Naive thymus-derived CD4-positive, alpha-beta T cell (primary cell): ENCODE measurements at places on chromosomes 6 and 20. TPM values are rescaled to one million over a fixed set of nuclear protein-coding genes. Genes with fewer than 3 reads are reported as not detected.

IFT52 gene
- polyA plus RNA-seq: 32.3 TPM

DNA sequence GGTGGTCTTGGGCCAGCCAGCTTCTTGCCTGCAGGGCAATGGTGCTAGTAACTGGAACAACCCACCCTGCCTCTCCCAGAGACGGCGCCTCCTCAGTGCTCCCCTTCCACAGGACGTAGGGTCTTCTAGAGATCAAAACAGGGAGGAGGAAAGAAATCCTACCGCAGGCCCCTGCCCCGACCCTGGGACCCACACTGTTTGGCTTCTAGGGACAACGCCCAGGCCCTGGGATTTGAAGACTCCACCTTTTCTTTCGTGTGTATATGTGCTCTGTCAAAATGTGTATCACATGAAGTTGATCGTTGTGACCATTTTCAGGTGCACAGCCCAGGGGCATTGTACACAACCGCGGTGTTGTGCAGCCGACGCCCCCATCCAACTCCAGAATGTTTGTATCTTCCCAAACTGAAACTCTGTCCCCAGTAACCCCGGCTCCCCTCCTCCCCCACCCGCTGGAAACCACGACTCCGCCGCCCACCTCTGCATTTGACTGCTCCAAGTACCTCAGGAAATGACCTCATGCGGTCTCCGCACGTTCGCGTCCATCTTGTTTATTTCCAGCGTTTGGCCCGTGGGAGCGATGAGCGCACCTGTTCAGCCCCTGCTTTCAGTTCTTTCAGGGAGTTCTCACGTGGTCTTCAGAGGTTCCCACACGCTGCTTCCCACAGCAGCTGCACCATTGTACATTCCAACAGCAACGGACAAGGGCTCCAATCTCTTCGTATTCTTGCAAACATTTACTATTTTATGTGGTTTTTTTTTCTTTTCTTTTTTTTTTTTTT lies 3.4 kb upstream of the BHLHE23 start:
- no peaks in the 10 kb centered on the region for H3K36me3 ChIP-seq
- peaks cover 34% of the 10 kb centered on the region for H3K4me1 ChIP-seq
- H3K4me3 ChIP-seq: peak overlapping the region; percentile 54
- peak; percentile 54 for DNase-seq
- H3K27ac ChIP-seq: no peak overlapping the region

GRCh38 chr6:1407499-1407990 lies 18.2 kb downstream of the FOXF2 start:
- no peak overlapping the region for H3K27ac ChIP-seq
- H3K4me3 ChIP-seq: no peak overlapping the region
- no peaks in the 10 kb centered on the region for H3K27me3 ChIP-seq
- no peaks in the 10 kb centered on the region for H3K36me3 ChIP-seq
- H3K4me1 ChIP-seq: no peaks in the 10 kb centered on the region
- DNase-seq: no peak

- no peaks in the 10 kb centered on the region for H3K36me3 ChIP-seq
- no peaks in the 10 kb centered on the region for H3K27me3 ChIP-seq
- H3K4me1 ChIP-seq: no peaks in the 10 kb centered on the region
- DNase-seq: no peak
- H3K27ac ChIP-seq: no peak overlapping the region
Observed at GRCh38 chr20:13996265-13996664, 949 bp downstream of the MACROD2 start.

DNA sequence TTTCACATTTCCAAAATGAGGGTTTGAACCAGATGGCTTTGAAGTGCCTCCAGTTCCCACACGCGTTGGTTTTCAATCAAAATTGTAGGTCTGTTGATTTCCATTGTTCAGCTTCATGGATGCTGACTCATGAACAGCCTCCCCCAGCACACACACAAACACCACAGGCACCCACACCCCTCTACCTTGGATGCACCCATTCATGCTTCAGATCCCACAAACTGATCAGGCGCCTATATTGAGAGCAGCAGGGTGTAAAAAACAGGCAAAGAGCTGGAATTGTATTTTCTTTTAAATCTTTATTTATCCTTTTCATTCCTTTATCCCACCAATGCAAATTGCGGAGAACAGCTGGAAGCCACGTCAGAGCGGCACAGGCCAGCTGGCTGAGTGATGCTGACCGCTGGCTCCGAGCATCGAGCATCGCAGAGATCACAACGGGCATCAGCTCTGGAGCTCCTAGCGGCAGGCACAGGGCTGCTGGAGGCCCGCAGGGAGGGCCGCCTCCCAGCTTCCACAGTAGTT lies 29.3 kb upstream of the TBC1D7 start:
- H3K4me1 ChIP-seq: peaks cover 27% of the 10 kb centered on the region
- DNase-seq: no peak

GRCh38 chr6:166814390-166814789 lies 142.0 kb downstream of the RNASET2 start:
- no peaks in the 10 kb centered on the region for H3K36me3 ChIP-seq
- no peak overlapping the region for H3K4me3 ChIP-seq
- DNase-seq: no peak
- no peaks in the 10 kb centered on the region for H3K27me3 ChIP-seq

DNA sequence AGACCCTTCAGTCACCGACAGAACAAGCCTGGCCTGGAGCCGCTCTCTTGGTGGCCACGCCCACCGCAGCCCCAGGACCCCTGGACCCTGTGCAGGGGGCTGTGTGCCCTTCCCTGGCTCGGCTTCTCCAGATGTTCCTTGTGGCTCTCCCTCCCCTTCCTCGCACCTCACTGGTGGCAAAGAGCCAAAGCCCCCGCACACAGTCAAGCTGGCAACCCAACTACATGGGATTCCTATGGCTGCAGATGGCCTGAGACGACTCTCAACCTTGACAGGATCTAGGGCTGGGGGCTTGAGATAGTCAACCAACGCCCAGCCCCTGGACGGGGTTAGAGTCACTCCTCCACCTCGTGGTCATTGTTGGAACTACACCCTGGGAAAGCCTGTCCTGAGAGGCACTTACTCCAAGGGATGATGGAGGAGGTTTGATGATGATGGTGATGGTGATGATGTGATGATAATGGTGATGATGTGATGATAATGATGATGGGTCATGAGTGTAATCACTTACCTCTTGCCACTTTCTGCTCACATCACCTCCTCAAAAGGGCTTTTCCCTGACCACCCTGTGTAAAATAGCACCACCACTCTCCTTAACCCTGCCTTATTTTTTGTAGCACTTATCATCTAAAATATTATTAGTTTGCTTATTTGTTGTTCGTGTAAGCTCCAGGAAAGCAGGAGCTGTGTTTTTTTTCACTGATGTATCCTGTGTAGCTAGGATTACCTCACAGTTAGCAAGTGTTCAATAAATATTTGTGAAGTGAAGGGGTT lies 278.4 kb downstream of the LRFN2 start:
- H3K27me3 ChIP-seq: no peaks in the 10 kb centered on the region
- H3K27ac ChIP-seq: no peak overlapping the region
- H3K4me1 ChIP-seq: no peaks in the 10 kb centered on the region
- no peaks in the 10 kb centered on the region for H3K36me3 ChIP-seq
- no peak overlapping the region for H3K4me3 ChIP-seq

TMEM14A gene
- 26.1 TPM for polyA plus RNA-seq

GRCh38 chr20:40925829-40926510 lies 102.7 kb upstream of the TOP1 start:
- no peaks in the 10 kb centered on the region for H3K36me3 ChIP-seq
- no peaks in the 10 kb centered on the region for H3K4me1 ChIP-seq
- no peak overlapping the region for H3K27ac ChIP-seq
- no peak overlapping the region for H3K4me3 ChIP-seq

- no peaks in the 10 kb centered on the region for H3K4me1 ChIP-seq
- no peaks in the 10 kb centered on the region for H3K36me3 ChIP-seq
Observed at GRCh38 chr6:14031516-14031915, 86.1 kb upstream of the CD83 start.

ZBTB46 gene
- polyA plus RNA-seq: 0.03 TPM

GRCh38 chr6:158206740-158207421 lies 38.7 kb downstream of the GTF2H5 start:
- no peaks in the 10 kb centered on the region for H3K4me1 ChIP-seq
- no peaks in the 10 kb centered on the region for H3K36me3 ChIP-seq
- H3K27me3 ChIP-seq: no peaks in the 10 kb centered on the region

DNA sequence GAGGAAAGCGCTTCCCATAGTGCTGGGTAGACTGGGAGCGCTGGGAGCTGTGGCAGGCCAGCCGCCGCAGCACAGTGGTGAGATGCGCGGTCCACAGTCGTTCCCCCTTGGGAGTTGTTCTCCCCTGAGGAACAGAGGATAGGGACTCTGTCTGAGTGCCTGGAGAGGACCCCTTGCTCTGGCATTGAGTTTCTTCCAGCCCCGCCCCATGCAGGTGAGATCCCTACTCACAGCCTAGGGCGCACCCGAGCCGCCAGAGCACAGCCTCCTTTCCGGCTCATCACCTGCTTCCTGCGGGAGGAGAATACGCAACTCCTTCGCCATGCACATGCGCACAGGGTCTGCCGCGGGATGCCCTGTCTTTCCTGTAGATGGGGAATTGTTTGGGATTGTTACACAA lies 140.6 kb downstream of the PACRG start:
- DNase-seq: no peak
- H3K27me3 ChIP-seq: no peaks in the 10 kb centered on the region
- no peaks in the 10 kb centered on the region for H3K36me3 ChIP-seq
- H3K4me3 ChIP-seq: no peak overlapping the region
- H3K27ac ChIP-seq: no peak overlapping the region
- H3K4me1 ChIP-seq: no peaks in the 10 kb centered on the region

- no peaks in the 10 kb centered on the region for H3K36me3 ChIP-seq
- no peak overlapping the region for H3K4me3 ChIP-seq
- H3K4me1 ChIP-seq: peaks cover 57% of the 10 kb centered on the region
- DNase-seq: no peak
- no peak overlapping the region for H3K27ac ChIP-seq
Observed at GRCh38 chr20:43948455-43948854, 33.8 kb downstream of the TOX2 start.

GRCh38 chr6:138986578-138986977 lies 1.5 kb downstream of the REPS1 start:
- peak overlapping the region; percentile 89 for H3K27ac ChIP-seq
- peaks cover 53% of the 10 kb centered on the region for H3K4me1 ChIP-seq
- no peaks in the 10 kb centered on the region for H3K27me3 ChIP-seq
- no peak for DNase-seq
- peak overlapping the region; percentile 56 for H3K4me3 ChIP-seq
- no peaks in the 10 kb centered on the region for H3K36me3 ChIP-seq

GRCh38 chr20:24779946-24780345 lies 169.1 kb upstream of the CST7 start:
- H3K27me3 ChIP-seq: no peaks in the 10 kb centered on the region
- no peak overlapping the region for H3K4me3 ChIP-seq
- no peak for DNase-seq
- no peak overlapping the region for H3K27ac ChIP-seq
- no peaks in the 10 kb centered on the region for H3K4me1 ChIP-seq

GRCh38 chr6:125746019-125746414 lies 3.4 kb upstream of the HEY2 start:
- DNase-seq: no peak
- H3K27ac ChIP-seq: no peak overlapping the region
- H3K4me3 ChIP-seq: no peak overlapping the region
- peaks cover 24% of the 10 kb centered on the region for H3K4me1 ChIP-seq

- H3K27ac ChIP-seq: no peak overlapping the region
- H3K4me1 ChIP-seq: no peaks in the 10 kb centered on the region
- H3K27me3 ChIP-seq: no peaks in the 10 kb centered on the region
- H3K4me3 ChIP-seq: no peak overlapping the region
- H3K36me3 ChIP-seq: no peaks in the 10 kb centered on the region
Observed at GRCh38 chr20:63084563-63084927, 77.8 kb upstream of the BHLHE23 start.

SOX18 gene
- polyA plus RNA-seq: not detected

DNA sequence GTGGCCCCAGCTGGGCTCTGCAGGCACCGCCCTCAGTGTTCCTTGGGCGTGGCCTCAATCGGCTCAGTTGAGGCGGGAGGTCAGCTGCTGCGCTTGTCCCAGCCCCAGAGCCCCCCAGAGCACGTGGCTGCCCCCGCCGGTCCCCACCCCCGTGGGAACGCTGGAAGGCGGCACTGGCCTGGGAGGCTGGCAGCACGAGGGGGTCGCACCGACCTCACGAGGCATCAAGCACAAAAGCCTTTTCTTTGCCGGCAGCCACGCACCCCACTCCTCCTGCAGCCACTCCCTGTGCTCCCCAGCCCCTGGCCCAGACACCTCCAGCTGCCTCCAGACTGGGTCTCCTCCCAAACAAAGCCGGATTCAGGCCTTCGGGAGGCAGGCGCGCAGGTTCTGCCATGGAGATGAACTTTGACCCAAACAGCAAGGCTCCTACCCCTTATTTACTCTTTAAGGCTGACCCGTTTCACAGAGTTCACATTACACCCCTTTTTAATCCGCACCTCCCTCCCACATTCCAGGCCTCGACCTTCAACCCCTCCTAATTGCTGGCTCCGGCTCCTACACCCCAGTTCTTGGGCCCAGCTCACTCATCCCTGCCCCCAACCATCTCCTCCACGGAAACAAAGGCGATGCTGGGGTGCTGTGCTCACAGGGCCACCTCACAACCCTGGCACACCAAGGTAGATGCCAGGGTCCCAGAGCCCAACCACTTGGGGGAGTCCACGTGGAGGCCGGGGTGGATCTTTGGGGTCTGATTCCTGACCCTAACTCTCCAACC lies 111.7 kb downstream of the NOL4L start:
- no peak for DNase-seq
- H3K27ac ChIP-seq: peak overlapping the region; percentile 48
- H3K36me3 ChIP-seq: no peaks in the 10 kb centered on the region
- no peaks in the 10 kb centered on the region for H3K27me3 ChIP-seq
- H3K4me1 ChIP-seq: peaks cover 28% of the 10 kb centered on the region

DNA sequence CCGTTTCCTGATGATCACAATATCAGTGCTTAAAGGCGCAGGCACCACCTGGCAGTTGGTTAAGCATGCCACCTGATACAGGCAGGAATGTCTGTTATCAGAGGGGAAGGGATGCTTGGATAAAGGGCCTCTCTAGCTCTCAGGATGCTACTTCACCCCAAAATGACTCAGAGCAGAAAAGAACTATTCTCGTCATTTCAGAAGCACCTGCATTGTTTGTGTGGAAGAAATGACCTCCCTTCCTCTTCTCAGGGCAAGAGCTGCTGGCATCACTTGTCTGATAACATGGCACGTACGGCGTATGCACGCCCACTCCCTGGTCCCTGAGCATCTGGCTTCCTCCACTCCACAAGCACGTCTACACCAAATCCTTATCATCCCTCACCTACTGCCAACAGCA lies 47.3 kb downstream of the ATP9A start:
- H3K27me3 ChIP-seq: no peaks in the 10 kb centered on the region
- no peaks in the 10 kb centered on the region for H3K36me3 ChIP-seq
- no peak overlapping the region for H3K27ac ChIP-seq
- H3K4me1 ChIP-seq: no peaks in the 10 kb centered on the region
- no peak overlapping the region for H3K4me3 ChIP-seq
- no peak for DNase-seq

GRCh38 chr20:37397076-37397953 lies 51.4 kb downstream of the SRC start:
- DNase-seq: no peak
- H3K4me1 ChIP-seq: no peaks in the 10 kb centered on the region

- H3K4me3 ChIP-seq: no peak overlapping the region
- H3K27ac ChIP-seq: no peak overlapping the region
- no peaks in the 10 kb centered on the region for H3K36me3 ChIP-seq
- no peaks in the 10 kb centered on the region for H3K4me1 ChIP-seq
- DNase-seq: no peak
Observed at GRCh38 chr6:163707387-163708355, 293.2 kb downstream of the QKI start.
